CD4-positive, alpha-beta T cell treated with Interleukin-21 for 1 hour (primary cell): ENCODE measurements at places on chromosomes 4 and X.

DNA sequence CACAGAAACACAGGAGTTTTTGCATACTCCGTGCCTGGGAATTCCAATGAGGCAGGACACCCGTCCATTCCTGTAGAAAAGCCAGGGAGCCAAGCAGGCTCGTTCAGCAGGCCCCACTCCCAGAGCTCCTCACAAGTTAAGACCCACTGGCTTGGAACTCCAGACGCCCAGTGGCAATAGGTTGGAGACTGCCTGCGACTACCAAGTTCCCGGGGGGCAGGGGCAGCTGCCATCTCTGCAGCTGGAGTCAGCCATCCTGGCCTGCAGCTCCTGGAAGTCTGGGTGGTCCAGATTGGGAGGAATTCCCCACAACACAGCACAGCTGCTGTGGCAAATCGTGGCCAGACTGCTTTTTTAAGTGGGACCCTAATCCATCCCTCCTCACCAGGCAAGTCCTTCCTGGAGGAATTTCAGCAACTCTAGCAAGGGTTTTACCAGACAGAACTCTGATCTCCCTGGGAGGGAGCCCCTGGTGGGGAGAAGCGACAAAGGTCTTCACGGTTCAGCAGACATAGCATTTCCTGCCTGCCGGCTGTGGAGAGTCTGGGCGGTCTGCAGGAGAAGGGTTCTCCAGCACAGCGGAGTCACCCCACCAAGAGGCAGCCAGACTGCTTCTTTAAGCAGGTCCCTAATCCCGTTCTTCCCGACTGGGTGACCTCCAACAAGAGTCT, 231.9 kb downstream of the STPG2 start:
- no peak for DNase-seq

DNA sequence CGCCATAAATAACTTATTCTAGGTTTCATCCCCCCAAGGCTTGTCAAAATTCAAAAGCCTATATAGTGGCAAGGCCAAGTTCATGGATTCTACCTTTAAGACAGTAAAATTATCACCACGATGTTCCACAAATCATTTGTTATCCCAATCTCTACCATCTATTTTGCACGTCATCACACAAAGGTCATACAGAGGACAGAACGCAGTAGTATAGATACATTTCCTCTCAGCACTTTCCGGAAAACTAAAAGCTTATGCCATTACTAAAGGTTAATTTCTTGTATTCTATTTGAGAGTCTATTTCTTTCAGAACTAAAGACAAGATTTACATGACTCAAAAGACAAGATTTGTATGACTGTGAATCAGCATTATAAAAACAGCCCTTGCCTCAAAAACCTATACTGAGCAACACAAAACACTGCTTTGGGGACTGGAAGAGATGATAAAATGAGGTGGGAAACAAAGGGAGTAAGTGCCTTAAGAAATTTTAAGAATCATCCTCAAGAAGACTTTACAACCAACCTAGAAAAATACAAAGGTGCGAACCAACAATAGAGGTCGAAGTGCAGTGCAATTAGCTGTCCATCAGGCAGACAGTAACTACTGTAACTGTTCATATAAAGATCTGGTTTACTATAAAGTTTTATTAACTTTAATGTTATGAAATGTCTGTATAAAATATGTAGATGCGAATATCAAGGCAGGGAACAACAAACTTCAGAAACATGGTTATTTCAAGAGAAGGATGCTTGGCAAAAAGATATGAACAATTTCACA, 7.6 kb downstream of the UBE2D3 start:
- DNase-seq, result peak; percentile 84

GRCh38 chr4:25749150-25749794, 93.6 kb downstream of the SLC34A2 start:
- no peak for DNase-seq

- DNase-seq, result peak; percentile 9
Measured at GRCh38 chr4:158208963-158209640, 1.2 kb upstream of the TMEM144 start.

DNA sequence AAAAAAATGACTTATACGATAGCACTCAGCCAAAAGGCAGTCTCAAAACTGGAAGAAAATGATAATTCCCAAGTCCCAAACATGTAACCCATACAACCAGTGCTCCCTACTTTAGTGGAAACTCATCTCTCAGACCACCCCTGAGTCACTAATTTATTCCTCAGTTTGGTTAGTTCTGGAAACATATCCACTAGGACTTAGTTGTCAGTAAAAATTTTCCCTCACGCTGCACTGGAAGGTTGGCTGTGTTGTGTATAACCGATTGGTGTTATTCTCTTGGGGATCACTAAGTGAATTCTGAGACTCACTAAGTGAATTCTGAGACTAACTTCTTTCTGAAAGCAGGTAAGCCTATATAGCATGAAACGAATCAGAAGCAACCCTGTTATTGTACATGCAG, 48.5 kb upstream of the GAB1 start:
- no peak for DNase-seq

DNA sequence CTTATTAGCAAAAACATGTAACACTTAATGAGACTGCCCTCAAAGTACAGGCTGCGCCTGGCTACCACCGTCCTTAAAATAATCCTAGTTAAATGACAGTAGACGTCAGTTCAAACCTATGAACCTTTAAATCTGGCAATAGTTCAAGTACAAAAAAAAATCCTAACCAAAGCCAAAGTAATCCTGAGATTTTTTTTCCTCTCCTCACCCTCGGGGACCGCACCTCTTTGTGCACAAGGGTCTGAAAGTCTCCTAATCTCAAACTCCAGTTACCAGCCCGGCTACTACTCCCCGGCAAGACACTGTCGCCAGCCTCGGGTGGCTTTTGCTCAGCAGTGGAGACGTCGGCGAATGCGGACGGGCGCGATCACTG, 439 bp downstream of the SEC31A start:
- DNase-seq, result no peak

- no peak for DNase-seq
Measured at GRCh38 chrX:77622233-77622632, 163.8 kb downstream of the ATRX start.

- no peak for DNase-seq
Measured at GRCh38 chr4:72631296-72631695, 62.3 kb upstream of the ADAMTS3 start.

GRCh38 chr4:115287426-115287825, 174.0 kb upstream of the NDST4 start:
- no peak for DNase-seq

GRCh38 chrX:12421918-12422317, 283.6 kb downstream of the FRMPD4 start:
- DNase-seq, result no peak

GRCh38 chr4:176817204-176817603, 24.5 kb upstream of the VEGFC start:
- DNase-seq, result no peak

DNA sequence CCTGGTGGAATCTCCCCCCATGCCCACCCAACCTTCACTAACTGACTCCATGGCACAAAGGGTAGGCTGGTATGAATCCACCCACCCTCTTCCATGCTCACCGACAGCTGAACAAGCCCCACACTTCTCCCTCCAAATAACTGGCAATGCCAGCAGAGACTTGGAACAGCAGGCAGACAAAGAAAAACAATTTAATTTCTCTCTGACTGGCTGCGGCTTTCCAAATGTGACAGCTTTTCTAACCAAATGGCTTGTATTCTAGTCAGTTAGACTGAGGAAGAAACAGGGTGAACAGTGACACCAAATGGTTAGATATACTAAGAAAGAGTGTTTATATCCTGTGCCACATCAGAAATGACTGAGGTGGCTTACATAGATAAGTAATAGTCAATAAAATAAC, 199.3 kb upstream of the ADAMTS3 start:
- DNase-seq, result no peak

DNA sequence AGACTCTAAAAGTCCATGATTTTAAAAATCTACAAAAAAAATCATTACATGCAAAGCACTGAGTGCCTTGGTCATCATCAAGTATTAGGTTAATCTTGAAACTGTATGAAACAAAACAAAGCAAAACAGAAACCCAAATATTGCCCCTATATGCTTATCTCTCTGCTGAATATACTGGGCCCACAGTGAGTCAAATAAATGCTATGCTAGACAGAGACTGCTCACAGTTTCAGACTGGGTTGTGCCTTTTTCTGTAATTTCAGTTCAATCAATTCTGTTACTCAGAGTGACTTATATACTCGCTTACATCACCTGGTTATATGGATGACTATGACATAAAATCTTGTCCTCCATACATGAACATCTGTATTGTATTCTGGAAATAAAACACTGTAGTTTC, 257.1 kb upstream of the ACTRT1 start:
- DNase-seq, result no peak

DNA sequence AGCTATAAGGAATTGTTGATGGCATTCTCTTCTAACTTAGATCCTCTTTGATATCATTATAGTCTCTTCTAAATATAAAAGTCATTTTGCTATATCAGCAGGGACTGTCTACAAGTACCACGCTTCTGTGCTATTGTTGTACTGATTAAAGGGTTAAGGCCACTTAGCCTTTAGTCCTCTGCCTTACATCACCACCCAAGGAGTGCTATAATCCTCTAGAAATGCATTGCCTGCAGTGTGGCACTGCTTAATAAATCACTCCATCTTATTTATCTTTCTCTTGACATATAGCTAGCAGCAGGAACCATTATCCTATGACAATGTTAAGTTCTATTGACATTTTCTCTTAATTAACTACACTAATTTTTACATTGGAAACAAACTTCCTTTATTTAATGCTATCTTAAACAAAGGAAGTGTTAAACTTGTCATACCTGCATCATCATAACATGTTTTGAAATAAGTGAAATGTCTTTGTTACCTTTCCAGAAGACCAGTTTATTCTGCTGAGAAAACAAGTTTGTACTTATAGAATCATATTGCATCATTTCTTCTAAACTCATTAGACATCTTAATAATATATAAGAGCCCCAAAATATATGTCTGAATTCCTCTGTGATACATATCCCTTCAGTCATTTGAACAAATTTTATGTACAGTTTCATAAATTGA, 360.9 kb upstream of the ATOH1 start:
- no peak for DNase-seq

DNA sequence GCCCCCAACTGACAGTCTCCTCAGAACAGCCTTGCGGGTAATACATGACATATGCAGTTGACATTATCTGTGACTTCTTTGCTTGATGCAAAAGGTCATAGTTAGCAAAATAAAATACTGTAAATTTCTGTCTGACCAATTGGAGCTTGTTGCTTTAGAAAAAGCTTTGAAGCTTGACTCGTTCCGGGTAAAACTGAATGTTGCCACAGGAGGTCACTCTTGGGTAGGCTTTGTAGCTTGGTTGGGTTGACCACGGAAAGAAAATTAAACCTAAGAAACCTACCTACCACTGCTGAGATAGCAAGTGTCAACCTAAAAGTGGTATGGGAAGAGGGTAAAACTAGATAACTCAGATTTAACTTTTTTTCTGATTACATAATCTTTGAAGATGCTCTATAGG, 23.2 kb downstream of the PRPS2 start:
- peak; percentile 60 for DNase-seq
